ENCODE measurements at places on chromosomes 13 and 19.

- no peak for DNase-seq
Measured at GRCh38 chr19:29779921-29780320, 31.9 kb upstream of the CCNE1 start.

DNA sequence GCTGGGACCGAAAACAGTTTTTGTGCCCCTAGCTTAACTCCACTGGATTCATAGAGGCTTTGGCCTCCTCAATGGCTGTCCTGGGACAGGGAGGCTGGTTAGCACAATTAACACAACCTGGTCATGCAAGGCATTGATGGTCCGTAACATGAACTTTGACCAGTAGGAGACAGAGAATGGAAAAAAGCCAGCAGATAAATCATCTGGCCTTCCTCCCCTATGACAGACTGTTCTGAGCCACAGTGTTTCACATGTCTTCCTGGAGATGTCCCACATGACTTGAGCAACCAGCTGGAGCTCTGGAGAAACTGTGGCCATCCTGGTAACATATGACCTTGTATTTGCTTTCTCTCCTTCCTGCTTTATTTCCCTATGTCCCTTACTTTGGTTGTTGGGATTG, 244.2 kb downstream of the UQCRFS1 start:
- DNase-seq, result no peak

GRCh38 chr19:27828829-27829228, 1384.1 kb downstream of the UQCRFS1 start:
- DNase-seq, result no peak

GRCh38 chr19:41233748-41234240, 14.8 kb downstream of the AXL start:
- DNase-seq, result no peak

DNA sequence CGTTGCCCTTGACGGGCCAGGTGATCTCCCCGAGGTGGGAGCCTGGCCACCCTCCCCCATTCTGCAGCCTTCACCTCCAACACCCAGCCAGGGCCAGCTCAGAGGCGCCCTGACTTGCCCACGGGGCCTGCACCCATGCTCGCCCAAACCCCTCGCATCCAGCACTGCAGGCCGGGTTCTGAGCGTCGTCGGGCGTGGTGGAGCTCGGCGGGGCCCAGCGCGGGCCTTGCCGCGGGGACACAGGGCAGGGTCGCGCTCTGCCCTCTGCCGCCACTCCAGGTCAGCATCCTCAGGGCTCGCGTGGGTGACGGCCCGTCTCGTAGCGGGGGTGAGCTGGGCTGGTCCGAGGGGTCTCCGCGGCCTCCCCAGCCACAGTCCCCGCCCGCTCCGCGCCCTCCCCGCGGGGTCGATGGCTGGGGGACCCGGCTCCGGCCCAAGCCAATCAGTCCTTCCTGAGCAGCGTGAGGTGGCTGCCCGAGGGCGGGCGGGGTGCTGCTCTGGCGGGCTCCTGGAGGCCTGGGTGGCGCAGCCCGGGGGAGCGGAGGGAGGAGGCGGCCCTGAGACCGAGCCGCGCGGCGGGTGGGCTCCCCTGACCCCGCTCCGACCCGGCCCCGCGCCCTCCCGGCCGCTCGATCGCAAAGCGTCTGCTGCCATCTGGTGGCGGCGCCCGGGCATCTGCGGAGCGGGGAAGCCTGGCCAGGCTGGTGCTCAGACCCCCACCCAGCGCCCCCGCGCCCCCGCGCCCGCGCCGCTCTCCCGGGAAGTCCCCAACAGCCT, 61.4 kb downstream of the CCNE1 start:
- no peak for DNase-seq

DNA sequence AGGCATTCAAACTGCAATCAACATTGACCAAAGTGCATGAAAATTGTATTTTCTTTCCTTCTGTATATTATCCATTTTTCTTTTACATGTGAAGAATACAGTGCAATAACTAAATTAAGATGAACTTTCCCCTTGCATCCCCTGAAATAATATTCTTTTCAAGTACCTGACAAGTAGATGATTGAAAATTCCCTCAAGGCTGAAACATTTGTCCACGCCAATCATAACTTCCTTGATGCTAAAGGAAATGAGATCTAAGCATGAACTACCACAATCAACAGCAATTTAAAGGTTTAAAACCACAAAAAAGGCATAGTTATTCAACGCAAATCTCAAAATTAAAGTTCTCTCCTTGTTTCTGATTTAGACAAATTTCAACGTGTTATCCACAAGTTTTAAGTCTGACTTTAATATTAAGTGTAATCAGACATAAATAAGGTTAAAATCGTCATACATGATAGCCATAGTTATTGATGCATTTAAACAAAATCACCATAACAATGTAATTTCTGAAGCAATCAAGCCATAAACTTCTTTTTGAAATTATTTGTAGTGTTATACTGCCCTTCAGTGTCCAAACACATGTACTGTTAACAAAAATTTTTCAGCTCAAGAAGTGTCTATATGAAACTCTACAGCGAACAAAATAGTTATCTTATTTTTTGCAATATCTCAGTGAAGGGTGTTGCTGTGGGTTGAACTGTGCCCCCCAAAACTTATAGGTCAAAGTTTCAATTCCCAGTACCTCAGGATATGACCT, 169.5 kb downstream of the DCLK1 start:
- no peak for DNase-seq

- DNase-seq, result no peak
Measured at GRCh38 chr13:80151016-80151415, 189.9 kb downstream of the SPRY2 start.

DNA sequence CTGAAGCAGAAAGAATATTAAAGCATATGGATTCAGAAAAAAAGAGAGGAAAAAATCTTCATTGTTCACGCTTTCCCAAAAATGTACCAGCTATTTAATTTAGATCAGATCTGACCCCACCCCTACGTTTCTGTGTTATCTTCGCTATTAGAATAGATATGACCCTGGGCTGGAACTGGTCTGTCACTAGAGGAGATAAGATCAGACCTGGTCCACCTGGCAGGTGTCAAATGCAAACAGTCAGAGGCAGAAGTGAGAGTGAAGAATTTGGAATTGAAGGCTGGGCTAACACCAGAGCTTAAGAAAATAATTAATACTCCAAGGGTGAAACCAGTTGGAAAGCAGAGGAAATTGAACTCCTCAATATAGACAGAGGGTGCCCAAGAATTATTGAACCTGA, 30.0 kb upstream of the MBNL2 start:
- no peak for DNase-seq

- no peak for DNase-seq
Measured at GRCh38 chr13:68714292-68714691, 1393.3 kb upstream of the ATXN8OS start.

GRCh38 chr19:8491574-8491973, 10.9 kb downstream of the PRAM1 start:
- no peak for DNase-seq

DNA sequence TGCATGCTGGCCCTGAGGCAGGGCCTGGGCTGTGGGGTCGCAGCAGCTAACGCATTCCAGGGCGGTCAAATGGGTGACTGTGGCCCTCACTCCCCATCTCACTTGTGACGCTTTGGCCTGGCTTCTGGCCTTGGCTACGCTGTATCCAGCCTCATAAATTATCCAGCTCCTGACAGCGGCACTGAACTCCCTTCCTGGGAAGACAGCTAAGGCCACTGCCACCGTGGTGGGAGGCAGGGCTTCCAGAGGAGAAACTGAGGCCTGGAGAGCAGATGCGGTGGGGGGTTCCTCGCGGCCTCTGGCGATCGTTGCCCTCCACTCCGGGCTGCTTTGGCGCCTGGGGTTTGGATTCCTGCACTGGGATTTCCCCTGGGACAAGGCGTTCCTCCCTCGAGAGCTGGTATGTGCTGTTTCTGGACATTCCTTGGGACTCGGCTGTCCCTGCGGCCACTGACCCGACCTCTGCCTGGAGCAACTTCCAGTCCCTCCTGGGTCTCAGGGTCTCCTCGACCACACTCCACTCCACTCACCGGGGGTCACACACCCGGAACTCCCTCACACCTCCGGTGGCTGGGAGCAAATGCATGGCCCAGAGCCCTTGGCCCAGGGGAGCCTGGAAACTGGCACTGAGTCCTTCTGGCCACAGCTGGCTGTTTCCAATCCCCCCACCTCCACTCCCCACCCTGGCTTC, 3.4 kb downstream of the TBXA2R start:
- DNase-seq, result no peak

GRCh38 chr19:9932835-9933234, 3.5 kb downstream of the OLFM2 start:
- no peak for DNase-seq

DNA sequence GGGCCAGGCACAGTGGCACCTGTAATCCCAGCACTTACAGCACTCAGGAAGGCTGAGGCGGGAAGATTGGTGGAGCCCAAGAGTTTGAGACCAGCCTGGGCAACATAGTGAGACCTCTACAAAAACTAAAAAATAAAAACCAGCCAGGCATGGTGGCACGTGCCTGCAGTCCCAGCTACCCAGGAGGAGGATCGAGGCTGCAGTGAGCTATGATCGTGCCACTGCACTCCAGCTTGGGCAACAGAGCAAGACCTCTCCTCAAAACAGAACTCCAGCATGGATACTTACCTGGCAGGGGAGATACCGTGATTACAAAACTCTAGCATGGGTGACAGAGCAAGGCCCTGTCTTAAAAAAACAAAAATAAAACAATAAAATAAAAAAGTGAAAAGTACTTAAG, 95.3 kb downstream of the GJA3 start:
- DNase-seq, result no peak

- peak; percentile 22 for DNase-seq
Measured at GRCh38 chr13:94394723-94395122, 84.8 kb downstream of the DCT start.

GRCh38 chr13:110261166-110262081, 45.5 kb downstream of the COL4A1 start:
- no peak for DNase-seq

- DNase-seq, result no peak
Measured at GRCh38 chr19:17778968-17779929, 15.7 kb upstream of the B3GNT3 start.

DNA sequence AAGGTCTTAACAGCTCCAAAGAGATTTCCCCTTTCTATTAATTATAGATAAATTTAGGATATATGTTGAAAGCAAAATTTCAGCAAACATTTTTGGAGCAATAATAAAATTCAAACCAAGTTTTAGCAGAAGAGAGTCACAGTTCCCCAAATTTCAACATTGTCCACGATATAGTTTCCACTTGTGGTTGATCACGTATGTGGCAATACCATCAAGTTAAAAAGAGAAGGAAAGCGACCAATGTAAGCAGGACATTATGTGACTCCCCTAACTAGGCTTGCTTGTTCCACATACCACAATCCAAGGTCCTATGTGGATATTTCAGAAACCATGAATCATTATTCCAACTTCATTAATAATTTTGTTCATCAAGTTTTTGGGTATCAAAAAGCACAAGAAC, 52.8 kb downstream of the ELF1 start:
- DNase-seq, result no peak

- DNase-seq, result no peak
Measured at GRCh38 chr13:68026077-68026476, 795.9 kb upstream of the PCDH9 start.

- no peak for DNase-seq
Measured at GRCh38 chr13:110341445-110342244, 34.6 kb downstream of the COL4A2 start.

- DNase-seq, result no peak
Measured at GRCh38 chr19:32233885-32234284, 111.5 kb upstream of the ZNF507 start.

All from NCI-H1436 (cell line).